Neural crest cell (in vitro differentiated cells): ENCODE measurements at places on chromosomes 11 and 22. TPM values are rescaled to one million over a fixed set of nuclear protein-coding genes. Genes with fewer than 3 reads are reported as not detected.

The HORMAD2 gene
- not detected in 2 replicates for total RNA-seq

The CD3D gene
- total RNA-seq = not detected in 2 replicates

The SLC6A5 gene
- total RNA-seq = 0.05 TPM in 1 of 2 replicates, not detected in the other

DNA sequence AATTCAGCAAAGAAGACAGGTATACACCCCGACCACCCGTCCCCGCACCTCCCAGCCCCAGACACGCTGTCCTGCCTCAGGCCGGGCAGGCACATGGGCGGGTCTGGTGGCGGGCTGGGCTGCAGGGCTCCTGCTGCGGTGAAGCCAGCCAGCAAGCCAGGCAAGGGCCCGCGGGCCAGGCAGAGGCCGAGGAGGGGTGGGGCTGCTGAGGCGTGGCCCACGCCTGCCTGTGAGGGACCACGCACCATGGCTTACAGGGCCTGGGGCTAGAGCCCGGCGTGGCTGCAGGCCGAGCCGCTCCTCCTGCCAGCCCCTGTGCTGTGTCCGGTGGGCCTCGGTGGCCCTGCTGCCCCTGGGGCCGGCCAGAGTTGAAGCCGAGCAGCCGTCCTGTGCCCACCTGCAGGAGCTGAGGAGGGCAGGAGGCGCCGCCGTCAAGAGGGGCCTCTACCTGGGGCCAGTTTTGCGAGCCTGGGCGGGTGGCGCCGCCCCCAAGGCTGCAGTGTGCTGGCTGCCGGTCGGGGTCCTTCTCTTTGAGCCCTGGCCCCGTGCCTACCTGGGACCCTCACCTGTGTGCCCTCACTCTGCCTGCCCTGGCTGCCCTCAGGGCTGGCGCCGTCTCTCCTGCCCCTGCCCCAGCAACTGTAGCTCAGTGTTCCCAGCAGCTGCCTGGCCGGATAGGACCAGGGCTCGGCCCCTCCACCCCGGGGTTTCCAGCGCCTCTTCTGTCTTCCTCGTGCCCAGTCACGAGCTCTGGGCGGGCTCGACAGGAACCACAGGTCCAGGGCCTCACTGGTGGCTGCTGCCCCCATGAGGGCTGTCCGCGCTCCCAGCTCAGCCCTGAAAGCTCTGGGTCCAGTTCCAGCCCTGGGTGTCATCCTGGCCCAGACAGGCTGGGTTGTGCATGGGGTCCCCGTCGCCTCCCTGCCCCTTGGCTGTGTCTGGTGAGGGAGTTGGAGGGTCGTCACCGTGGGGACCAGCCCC, 38.4 kb downstream of the MOB2 start:
- no peaks in the 10 kb centered on the region for H3K36me3 ChIP-seq
- H3K4me3 ChIP-seq = no peak overlapping the region
- H3K27me3 ChIP-seq = no peaks in the 10 kb centered on the region
- DNase-seq = no peak

DNA sequence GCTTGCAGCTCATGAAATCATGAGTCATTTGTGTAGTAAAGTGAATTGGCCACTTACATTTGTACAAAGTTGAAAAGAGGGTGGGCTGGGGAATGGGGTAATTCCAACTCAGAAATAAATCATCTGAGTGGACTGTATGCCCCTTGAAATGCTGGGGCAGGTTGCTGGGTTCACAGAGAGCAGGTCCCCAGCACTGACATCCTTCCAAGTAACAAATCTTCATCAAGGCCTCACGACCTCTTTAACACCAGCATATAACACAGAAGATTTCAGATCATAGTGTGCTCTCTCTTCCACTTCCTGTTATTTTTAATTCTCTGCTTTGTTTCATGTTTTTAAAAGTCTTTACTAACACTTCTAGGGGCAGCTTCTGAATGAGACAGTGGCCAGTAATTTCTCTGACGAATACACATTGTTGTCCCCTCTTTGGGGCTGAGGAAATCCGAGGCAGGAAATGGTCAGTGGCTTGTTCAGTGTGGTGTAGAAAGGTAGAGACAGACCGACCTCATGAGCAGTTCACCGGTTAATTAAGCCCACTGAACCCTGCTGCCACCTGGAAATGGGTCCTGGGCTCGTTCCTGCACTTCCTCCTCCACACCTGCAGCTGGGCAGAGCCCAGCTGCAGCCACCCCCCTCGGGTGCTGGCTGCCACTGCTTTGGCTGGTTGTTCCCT, 127.7 kb downstream of the MAML2 start:
- no peak overlapping the region for H3K4me3 ChIP-seq
- peaks cover 58% of the 10 kb centered on the region for H3K4me1 ChIP-seq
- no peak for DNase-seq
- no peaks in the 10 kb centered on the region for H3K36me3 ChIP-seq
- no peak overlapping the region for H3K27ac ChIP-seq

- no peaks in the 10 kb centered on the region for H3K36me3 ChIP-seq
- no peak overlapping the region for H3K4me3 ChIP-seq
- DNase-seq = peak; percentile 77
- peak overlapping the region; percentile 0 for H3K27ac ChIP-seq
- H3K27me3 ChIP-seq = no peaks in the 10 kb centered on the region
These were observed 74.5 kb upstream of the LMO1 start for GRCh38 chr11:8338138-8338537.

GRCh38 chr11:14185461-14185860, 173.5 kb downstream of the RRAS2 start:
- peaks cover 2% of the 10 kb centered on the region for H3K27me3 ChIP-seq
- peaks cover 41% of the 10 kb centered on the region for H3K4me1 ChIP-seq
- H3K27ac ChIP-seq = no peak overlapping the region
- H3K36me3 ChIP-seq = no peaks in the 10 kb centered on the region
- DNase-seq = no peak

DNA sequence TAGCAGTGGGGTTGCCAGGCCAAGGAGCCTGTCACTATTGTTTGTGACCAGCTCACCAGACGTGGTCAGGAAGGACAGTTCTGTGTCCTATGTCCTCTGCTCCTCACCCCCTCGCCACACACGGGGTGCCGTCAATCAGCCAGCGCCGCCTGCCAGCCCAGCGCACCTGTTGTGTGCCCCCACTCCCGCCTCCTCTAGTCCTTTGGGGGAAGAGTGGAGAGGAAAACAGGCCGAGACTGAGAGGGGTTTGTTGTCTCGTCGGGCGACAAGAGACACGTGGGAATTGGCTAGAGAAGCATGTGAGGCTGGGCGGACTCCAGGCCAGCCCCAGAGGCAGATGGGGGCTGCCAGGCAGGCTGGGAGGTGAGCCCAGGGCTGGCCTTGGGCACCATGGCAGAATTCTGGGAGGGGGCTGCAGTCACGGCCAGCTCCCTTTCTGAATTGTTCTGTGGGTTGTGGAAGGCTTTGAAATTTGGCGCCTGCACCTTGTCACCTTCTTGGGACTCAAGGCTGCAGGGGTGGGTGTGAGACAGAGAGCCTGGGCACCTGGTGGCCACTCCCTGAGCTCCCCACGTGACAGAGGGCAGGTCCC, 3.1 kb upstream of the KCNQ1OT1 start:
- H3K4me1 ChIP-seq = peaks cover 40% of the 10 kb centered on the region
- H3K36me3 ChIP-seq = no peaks in the 10 kb centered on the region
- H3K4me3 ChIP-seq = peak overlapping the region; percentile 81
- no peak for DNase-seq

GRCh38 chr11:20654038-20654437, 15.3 kb upstream of the NELL1 start:
- H3K4me3 ChIP-seq = no peak overlapping the region
- no peaks in the 10 kb centered on the region for H3K4me1 ChIP-seq
- no peak for DNase-seq
- H3K27me3 ChIP-seq = peaks cover 64% of the 10 kb centered on the region

- H3K4me3 ChIP-seq = no peak overlapping the region
- no peaks in the 10 kb centered on the region for H3K27me3 ChIP-seq
- H3K36me3 ChIP-seq = peaks cover 3% of the 10 kb centered on the region
- no peak overlapping the region for H3K27ac ChIP-seq
- DNase-seq = no peak
- peaks cover 21% of the 10 kb centered on the region for H3K4me1 ChIP-seq
These were observed 10.9 kb downstream of the FAM76B start for GRCh38 chr11:95778699-95779098.

DNA sequence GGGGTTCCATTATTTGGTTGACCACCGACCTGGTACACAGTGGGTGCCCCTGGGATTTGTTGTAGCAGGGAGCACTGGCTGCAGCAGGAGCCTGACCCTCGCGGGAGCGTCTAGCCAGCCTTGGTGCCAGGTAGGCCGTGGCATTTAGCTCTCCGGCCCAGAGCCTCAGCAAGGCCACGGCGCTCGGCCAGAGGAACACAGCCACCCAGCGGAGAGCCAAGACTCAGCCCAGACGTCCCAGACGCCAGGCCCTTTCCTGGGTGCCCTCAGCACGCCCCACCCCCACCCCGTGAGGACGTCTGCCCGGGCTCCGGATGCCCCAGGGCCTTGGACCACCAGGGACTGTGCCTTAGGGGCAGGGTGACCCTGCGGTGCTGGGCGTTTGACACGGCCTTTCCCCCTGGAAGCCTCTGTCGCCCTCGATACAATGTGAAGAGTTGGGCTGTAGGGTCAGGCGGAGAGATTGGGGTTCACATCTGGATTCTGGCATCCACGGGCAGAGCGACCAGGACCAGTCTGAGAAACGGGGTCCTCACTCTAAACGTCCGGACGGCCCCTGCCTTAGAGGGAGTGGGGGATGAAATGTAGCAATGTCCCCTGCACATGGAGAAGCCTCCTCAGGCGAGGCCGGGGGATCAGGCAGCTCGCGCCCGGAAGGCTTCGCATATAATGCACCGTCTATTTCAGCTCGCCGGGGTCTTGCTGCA, 99.2 kb upstream of the FGF3 start:
- no peak overlapping the region for H3K27ac ChIP-seq
- H3K4me1 ChIP-seq = peaks cover 3% of the 10 kb centered on the region
- DNase-seq = no peak
- no peak overlapping the region for H3K4me3 ChIP-seq

- H3K4me3 ChIP-seq = peak overlapping the region; percentile 23
- no peaks in the 10 kb centered on the region for H3K36me3 ChIP-seq
- H3K27ac ChIP-seq = peak overlapping the region; percentile 43
- peaks cover 19% of the 10 kb centered on the region for H3K4me1 ChIP-seq
These were observed 73.8 kb downstream of the TP53I11 start for GRCh38 chr11:44876906-44877305.

- peaks cover 3% of the 10 kb centered on the region for H3K27me3 ChIP-seq
- H3K27ac ChIP-seq = no peak overlapping the region
- peaks cover 11% of the 10 kb centered on the region for H3K36me3 ChIP-seq
- no peak for DNase-seq
- peak overlapping the region; percentile 27 for H3K4me3 ChIP-seq
- peaks cover 23% of the 10 kb centered on the region for H3K4me1 ChIP-seq
These were observed 5.2 kb upstream of the RAB1B start for GRCh38 chr11:66263231-66263630.

- DNase-seq = no peak
- no peak overlapping the region for H3K4me3 ChIP-seq
- H3K27ac ChIP-seq = no peak overlapping the region
- H3K4me1 ChIP-seq = no peaks in the 10 kb centered on the region
- peaks cover 10% of the 10 kb centered on the region for H3K36me3 ChIP-seq
These were observed 14.1 kb upstream of the SLC25A18 start for GRCh38 chr22:17549183-17549582.

- no peaks in the 10 kb centered on the region for H3K36me3 ChIP-seq
These were observed 1102.6 kb downstream of the DLG2 start for GRCh38 chr11:84524422-84525051.

DNA sequence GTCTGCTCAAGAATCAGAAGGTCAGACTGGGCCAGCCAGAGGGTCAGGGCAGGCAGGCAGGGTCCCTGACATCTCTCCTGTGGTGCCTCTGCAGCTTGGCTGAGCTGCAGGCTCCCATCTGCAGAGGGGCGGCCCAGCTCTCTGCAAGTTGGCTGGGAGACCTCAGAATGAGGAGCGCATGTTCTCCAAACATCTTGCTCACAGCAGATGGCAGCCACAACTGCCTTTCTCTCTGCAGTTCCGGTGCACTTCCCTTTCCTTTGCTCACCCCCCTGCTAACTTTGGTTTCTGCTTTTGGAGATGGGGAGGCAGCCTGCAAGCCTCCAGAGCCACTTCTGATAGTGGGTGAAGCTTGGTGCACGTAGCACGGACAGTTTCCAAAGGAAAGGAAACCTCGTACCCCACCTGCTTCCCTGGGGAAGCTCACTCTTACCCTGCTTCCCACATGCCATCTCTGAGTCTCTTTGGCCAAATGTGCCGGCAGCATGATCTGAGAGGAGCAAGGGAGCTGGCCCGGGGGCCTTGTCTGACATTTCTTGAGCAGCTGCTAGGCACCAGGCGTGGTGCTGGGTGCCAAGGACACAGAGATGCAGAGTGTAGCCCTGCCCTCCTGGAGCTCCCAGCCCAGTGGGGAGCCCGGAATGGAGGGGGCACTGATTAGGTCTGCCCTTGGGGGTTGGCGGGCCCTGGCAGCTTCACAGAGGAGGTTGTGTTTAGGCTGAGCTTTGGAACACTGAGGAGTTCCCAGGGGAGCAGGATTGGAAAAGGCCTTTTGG, 18.2 kb downstream of the DAGLA start:
- no peak overlapping the region for H3K4me3 ChIP-seq
- peaks cover 59% of the 10 kb centered on the region for H3K4me1 ChIP-seq
- H3K27me3 ChIP-seq = no peaks in the 10 kb centered on the region
